ENCODE measurements at places on chromosomes 1 and 21.

- no peak for DNase-seq
Observed at GRCh38 chr1:224846119-224846907, 83.2 kb upstream of the DNAH14 start.

- DNase-seq, result no peak
Observed at GRCh38 chr1:116686723-116687352, 19.3 kb upstream of the IGSF3 start.

DNA sequence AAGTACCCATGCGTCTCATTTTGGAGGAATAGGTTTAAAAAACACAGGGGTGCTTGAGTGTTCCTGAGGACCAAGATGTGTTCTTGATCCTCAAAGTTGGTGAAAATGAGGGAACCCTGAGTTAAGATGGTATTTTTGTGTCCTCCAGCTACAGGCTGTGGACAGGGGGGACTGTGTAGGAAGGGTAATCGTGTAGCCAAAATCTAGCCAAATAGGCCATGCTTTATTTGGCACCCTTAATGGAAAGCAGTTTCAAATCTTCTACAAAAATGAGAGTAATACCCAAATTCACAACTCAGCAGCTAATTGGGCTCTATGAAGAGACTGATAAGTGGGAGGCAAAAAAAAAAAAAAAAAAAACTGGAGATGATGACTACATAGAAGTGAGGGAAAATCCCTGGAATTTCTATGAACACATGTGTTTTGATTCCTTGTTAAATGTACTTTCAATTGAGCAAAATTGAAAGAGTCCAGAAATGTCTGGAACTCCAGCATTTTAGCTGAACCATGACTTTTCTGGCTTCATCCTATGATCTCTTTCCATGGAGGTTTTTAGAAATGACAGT is 470 bp downstream of the HSD11B1 start:
- no peak for DNase-seq

DNA sequence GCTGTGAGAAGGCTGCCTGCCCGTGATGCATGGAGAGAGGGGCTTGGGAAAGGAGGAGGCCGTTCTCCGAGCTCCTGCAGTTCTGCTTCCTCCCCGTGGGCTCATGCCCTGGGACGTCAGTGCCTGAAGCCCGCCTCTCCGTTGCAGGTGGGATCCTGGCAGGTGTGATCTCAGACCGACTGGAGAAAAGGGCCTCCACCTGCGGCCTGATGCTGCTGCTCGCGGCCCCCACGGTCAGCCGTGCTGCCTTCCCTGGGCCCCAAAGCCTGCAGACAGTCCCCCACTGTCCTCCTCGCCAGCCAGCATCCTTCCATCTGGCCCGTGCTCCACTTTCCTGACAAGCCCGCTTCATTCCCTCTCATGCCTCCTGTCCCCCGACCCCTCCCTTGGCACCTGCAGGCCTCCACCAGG is 50.9 kb downstream of the SLC37A1 start:
- no peak for DNase-seq

DNA sequence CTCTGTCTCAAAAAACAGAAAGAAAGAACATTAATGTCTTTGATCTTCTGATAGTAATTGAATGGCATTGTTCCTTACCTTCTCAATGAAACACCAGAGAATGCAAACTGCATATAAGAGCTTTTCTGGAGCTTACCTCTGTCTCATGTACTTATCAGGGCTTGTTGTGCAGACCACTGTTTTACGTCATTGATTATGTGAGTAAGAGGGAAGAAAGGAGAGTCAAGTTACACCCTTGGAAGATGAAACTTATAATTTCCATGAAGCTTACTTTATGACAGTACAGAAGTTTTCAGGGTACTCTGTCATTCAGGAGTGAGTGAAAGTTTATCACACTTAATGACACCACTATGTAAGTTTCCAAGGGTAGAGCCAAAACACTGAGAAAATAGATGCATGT is 49.0 kb upstream of the MAB21L3 start:
- no peak for DNase-seq

- DNase-seq, result no peak
Observed at GRCh38 chr1:183898001-183898396, 93.1 kb downstream of the RGL1 start.

- DNase-seq, result no peak
Observed at GRCh38 chr1:20385630-20386029, 95.0 kb downstream of the VWA5B1 start.

- no peak for DNase-seq
Observed at GRCh38 chr1:66563094-66563800, 29.3 kb downstream of the SGIP1 start.

- no peak for DNase-seq
Observed at GRCh38 chr1:175628548-175629317, 114.7 kb downstream of the TNR start.

DNA sequence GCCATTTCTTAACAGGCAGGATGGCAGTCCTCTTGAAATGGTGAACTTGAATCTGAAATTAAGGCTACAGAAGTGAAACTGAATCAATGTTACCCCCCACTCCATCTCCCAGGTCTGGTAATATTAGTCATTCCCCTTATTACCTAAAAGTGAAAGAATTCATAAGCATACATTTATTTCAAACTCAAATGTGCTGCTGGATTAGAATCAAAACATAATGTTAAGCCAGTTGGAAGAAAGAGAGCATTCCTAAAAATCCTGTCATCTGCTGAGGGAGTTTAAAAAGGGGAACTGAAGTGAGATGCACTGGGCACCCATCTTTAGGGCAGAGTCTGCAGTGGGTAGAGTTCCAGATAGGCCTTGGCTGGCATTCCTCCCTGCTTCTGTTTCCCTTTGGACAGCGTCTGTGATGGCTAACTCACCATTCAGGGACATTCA is 17.4 kb downstream of the KIAA0319L start:
- no peak for DNase-seq

GRCh38 chr1:78687914-78688313 is 38.3 kb downstream of the IFI44 start:
- no peak for DNase-seq

- DNase-seq, result no peak
Observed at GRCh38 chr1:201019321-201019977, 4.1 kb downstream of the KIF21B start.

- no peak for DNase-seq
Observed at GRCh38 chr1:20928146-20928545, 141.0 kb upstream of the HP1BP3 start.

GRCh38 chr1:112887599-112888283 is 68.3 kb downstream of the SLC16A1 start:
- DNase-seq, result no peak

- no peak for DNase-seq
Observed at GRCh38 chr1:110798691-110799256, 74.2 kb upstream of the CD53 start.

- DNase-seq, result no peak
Observed at GRCh38 chr1:159092036-159092760, 15.6 kb upstream of the AIM2 start.
